SW 1271 (cell line): ENCODE measurements at places on chromosomes 16 and 17.

DNA sequence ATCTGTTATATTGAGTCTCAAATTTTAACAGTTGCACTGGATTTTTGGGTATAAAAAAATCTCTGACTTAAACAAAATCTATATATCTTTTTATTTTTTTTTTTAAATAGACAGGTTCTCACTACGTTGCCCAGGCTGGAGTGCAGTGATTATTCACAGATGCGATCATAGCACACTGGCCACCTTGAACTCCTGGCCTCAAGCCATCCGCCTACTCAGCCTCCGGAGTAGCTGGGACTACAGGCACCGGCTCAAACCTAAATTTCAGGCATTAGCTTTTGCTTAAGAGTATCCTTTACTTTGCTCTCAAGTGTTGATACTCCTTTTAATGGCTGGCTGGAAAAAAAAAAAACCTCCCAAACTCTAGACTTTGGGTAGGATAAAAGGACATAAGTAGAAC, 61.6 kb downstream of the RPGRIP1L start:
- no peak for DNase-seq

DNA sequence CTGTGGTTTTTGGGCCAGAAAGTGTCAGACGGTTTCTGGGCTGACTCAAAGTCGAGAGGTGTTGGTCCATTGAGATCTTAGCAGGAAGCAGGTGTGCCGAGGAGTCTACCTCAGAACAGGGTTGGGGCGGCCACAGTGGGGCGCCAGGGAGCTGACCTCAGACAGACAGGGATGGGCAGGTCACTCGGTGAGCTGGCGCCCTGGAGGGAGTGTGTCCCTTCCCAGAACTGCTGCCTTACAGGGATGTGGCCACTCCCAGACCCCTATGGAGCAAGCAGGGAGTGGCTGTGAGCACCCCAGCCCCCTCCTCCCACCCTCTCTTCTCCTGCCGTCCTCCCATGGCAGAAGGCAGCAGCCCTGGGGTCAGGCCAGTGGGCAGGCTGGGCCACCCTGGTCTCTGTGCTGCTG, 14.0 kb upstream of the DPEP1 start:
- DNase-seq: no peak

DNA sequence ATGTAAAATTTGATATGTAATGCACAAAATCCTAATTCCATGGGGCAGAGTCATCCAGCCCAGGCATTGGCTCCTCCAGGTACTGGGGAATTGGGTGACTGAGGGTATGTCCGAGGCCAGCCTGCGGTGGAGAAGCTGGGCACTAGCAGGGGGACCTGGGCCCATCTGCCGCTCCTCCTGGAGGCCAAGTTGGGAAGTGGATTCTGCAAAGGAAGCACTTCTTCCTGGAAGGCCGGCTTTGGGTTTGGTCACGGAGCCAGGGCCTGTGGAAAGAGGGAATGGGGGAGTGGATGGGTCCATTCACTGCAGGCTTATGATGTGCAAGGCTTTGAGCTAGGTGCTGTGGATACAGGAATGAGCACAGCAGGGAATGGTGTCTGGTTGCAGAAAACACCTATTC, 85.8 kb downstream of the GNAO1 start:
- DNase-seq: no peak

- DNase-seq: no peak
Measured at GRCh38 chr17:67746704-67747571, 29.2 kb downstream of the NOL11 start.
